ENCODE measurements at places on chromosomes 12 and 14.

GRCh38 chr12:48866052-48866711 is 512 bp upstream of the RND1 start:
- DNase-seq = no peak

DNA sequence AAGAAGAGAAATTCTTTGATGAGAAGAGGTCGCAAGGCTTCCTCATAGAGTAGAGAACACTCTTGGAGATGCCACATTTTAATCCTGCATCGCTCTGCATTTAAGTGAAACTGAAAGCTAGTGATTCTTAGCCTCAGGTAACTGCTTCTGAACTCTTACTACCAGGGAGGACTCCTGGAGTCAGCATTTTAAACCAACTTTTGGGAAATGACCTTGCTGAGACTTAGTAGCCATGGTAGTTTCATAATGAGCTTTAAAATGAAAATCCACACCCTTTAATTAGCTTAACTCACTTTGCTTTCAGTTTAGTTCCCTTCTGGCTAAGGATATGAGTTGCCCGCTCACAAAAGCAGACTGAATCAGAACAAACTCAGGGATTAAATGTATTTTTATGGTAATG is 80.3 kb downstream of the SYNE2 start:
- DNase-seq = no peak

- no peak for DNase-seq
Observed at GRCh38 chr14:101721111-101721510, 40.4 kb upstream of the PPP2R5C start.

DNA sequence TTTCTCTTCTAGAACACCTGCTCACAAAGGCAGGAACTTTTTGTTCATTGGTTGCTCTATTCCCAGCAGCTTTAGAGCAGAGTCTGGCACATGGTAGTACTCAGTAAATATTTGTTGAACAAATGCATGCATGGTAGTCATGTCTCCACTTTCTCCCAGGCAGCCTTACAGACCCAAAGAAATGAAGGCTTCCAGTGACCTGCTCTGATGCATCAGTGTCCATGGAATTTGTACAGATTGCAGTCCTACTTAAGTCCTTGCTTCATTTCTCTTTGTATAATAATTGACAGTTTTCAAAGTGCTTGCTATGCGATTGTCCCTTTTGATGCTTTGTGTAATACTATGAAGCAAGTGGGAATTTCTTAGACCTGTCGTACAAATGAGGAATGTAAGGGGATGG is 119.6 kb downstream of the DERA start:
- DNase-seq = no peak

DNA sequence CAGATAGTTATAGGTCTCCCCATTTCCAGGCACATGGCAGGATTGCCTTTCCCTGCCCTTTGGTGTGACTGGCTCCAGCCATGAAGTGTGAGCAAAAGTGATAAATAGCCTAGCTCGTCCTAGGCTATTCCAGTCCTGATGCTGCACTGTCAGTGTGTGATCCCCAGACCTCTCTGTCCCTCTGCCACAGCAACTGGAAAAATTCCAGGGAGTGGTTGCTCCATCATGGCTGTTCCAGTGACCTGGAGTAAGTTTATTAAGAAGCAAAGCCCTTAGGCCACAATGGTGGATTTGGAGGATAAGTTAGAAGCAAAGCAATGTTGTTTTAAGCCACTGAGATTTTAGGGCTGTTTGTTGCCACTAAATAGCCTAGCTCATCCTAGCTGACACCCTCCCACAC is 9.8 kb upstream of the KRT83 start:
- DNase-seq = no peak

DNA sequence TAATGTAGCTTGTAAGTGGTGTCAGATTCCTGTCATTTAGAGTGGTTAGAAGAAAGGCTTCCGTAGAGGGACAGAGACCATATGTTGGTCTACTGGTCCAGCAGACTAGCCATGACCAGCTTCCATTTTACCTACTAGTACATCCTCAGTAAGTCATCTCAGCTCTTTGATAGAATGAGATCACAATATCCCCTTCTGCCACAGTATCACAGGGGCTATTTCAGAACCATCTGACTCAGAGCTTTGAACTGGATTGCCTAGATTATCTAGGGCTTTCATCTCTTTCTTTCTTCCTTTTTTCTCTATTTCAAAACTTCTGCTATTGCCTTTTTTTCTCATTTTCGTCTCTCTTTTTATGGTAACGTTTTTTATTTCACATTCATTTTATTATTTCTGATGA is 4.7 kb downstream of the ZDHHC17 start:
- no peak for DNase-seq

DNA sequence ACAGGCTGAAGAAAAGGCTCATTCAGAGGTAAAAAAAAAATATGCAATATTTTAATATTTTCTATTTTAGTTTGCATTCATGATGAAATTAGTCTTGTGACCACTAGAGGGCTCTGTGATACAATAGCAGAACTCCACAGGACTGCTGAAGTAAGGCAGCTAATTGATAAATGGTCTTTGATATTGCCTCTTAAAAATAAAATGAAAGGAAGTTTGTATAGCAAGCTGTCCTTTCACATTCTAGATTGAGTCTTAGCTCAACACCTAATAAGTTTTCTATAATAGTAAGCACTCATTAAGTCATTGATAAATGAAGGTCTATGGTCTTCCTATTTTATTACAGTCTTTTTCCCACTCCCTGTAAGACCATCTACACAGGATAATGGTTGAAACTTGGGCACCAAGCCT is 315.7 kb downstream of the NAV3 start:
- DNase-seq = no peak
